ENCODE measurements at places on chromosomes 3 and 15.

- no peak for DNase-seq
Observed at GRCh38 chr3:55402886-55403609, 84.1 kb downstream of the WNT5A start.

DNA sequence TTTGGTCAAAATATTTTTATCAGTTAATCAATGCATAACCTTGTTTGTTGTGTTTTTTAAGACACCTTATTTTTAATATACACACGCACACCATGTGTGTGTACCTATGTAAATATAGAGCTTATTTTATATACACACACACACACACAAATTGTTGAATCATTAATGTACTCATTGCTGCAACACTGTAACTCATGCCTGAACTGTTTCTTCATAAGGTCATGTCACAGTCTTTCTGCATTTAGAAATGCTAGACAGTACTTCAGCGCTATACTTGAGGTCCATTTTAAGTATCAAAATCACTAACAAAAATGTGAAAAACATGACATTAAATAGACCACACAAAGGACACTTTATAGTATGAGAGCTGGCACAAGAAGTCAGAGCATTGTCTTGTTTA is 589.4 kb downstream of the SI start:
- no peak for DNase-seq

- DNase-seq = no peak
Observed at GRCh38 chr3:62209101-62209500, 164.2 kb downstream of the FEZF2 start.

DNA sequence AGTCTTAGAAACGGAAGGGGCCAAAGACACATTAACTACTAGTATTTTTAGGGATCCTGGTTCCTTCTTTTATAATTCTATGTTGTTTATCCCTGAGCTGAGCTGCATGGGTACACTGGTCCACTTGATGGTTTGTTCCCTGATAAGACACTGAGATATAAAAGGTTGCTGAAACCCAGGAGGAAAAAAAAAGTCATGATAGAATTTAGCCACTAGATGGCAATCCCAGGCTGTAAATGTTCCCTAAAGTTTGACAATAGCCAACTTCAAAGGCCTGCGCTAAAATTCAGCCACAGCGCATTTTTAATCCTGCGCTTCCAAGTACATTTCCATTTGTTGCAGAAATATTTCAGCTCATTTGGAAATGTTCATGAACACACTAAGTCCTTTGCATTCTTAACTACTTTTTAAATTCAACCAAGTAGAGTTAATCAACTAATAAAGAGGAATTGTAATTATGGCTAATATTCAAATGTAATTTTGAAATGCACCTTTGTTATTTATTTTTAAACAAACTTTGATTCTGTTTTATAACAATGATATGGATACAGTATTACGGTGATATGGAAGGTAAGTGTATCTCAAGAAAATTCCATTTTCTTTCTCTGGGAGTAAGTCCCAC is 249.3 kb upstream of the FEZF2 start:
- peak; percentile 47 for DNase-seq

DNA sequence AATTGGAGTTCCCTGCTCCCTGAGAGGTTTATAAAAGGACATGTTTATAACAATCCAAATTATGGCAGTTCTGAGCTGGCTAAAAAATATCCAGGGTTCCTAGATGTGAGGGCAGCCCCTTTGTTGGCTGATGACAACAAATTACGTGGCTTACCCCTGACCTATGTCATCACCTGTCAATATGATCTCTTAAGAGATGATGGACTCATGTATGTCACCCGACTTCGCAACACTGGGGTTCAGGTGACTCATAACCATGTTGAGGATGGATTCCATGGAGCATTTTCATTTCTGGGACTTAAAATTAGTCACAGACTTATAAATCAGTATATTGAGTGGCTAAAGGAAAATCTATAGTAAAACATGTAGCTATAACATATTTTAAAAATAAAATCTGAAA is 13.9 kb downstream of the AADAC start:
- DNase-seq = peak; percentile 2

GRCh38 chr15:69593981-69594966 is 141.7 kb downstream of the RPLP1 start:
- no peak for DNase-seq

GRCh38 chr15:60374628-60375081 is 23.1 kb downstream of the ANXA2 start:
- no peak for DNase-seq

Measured in inflammatory macrophage treated with lipopolysaccharide for 1 hour (primary cell).